Forelimb muscle (tissue), 1 donor: ENCODE measurements at places on chromosomes 1 and 21. TPM values are rescaled to one million over a fixed set of nuclear protein-coding genes. Genes with fewer than 3 reads are reported as not detected.

DNA sequence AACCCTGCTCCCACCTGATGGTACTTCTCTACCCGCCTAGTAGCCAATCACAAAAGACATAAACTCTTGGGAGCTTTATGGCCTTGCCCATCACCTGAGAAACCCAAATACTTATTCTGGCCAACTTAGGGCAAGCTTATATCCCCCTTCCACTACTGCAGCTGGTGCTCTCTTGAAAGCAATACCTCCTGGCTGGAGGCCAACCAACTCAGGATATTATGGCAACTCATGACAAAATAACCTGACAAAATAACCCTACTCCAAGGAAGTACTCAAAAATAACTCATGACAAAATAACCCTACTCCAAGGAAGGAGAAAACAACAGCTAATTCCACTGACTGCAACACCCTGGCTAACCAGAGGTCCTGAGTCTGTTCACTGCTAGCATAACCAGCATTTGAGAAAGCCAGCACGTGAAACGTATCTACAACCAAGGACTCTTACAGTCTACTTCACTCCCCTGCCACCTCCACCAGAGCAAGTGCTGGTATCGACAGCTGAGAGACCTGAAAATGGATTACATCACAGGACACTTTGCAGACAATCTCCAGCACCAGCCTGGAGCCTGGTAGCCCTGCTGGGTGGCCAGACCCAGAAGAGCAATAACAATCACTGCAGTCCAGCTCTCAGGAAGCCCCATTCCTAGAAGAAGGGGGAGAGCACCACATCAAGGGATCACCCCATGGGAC, 179.9 kb downstream of the COL24A1 start:
- DNase-seq = no peak

GRCh38 chr1:67339623-67340343, 32.1 kb downstream of the IL12RB2 start:
- no peak for DNase-seq

SPATC1L gene
- polyA plus RNA-seq = 8.7 TPM

GRCh38 chr21:17491716-17492414, 21.0 kb upstream of the CXADR start:
- no peak for DNase-seq

DNA sequence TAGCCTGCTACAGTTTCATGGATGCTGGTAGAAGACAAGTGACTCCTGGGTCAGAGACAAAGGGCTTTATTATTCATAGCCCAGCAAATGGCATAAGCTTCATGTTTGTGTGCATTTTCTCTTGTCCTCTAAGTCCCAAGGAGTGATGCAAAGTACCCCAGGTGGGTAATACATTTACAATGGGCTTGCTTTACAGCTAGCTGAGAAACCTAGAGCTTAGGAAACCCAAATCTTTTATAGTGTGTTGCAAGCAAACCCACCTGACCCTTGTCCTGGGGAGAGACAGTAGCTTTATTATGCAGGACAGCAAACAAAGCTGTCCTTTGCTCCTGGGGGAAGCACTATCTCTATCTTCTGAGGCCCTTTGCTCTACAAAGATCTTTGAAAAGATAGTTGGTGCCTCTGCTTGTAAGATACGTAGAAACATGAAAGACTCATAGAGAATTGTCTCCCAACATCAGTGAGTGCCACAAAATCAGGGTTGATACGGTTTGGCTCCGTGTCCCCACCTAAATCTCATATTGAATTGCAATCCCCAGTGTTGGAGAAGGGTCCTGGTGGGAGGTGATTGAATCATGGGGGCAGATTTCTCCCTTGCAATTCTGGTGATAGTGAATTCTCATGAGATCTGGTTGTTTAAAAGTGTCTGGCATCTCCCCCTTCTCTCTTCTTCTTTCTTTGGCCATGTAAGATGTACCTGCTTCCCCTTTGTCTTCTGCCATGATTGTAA, 315.8 kb upstream of the USP24 start:
- no peak for DNase-seq

DNA sequence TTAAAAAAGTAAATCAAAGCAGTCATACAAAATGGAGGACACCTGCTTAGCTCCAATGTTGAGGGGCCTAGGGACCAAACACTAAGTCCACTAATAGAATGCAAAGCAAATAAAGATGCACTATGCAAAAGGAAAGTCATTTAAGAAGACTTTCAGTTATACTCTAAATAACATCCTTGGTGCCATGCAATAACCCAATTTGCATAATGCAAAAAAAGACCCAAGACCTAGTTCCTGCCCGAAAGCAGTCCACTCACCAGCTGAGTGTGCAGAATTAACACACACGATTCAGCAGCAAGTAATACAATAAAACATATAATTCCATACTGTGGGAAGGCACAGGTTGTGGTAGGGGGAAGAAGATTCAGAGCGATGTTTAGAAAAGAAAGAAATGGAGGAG, 101.8 kb downstream of the TGFBR3 start:
- DNase-seq = no peak

GRCh38 chr1:212611000-212611948, 2.7 kb downstream of the ATF3 start:
- DNase-seq = no peak

GRCh38 chr1:220732621-220733020, 15.5 kb upstream of the MTARC2 start:
- no peak for DNase-seq

ATP1A2 gene
- 81.8 TPM for polyA plus RNA-seq

GRCh38 chr1:7223334-7224080, 438.3 kb downstream of the CAMTA1 start:
- DNase-seq = no peak

NPR1 gene
- 12.7 TPM for polyA plus RNA-seq

DNA sequence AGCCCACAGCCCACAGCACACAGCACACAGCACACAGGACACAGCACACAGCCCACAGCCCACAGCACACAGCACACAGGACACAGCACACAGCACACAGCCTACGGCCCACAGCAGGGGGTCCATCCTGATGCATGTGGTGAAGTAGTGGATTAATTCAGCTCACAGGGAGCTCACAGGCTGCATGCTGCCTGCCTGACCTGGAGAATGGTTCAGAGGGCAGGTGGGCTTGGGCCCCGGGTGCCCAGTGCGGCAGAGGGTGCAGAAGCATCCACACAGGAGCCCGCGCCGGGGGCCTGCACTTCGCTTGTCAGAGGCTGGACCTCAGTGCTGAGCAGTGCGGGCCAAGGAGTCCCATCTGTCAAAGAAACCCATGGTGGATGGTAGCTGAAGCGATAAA, 21.1 kb upstream of the AJAP1 start:
- DNase-seq = no peak

DNA sequence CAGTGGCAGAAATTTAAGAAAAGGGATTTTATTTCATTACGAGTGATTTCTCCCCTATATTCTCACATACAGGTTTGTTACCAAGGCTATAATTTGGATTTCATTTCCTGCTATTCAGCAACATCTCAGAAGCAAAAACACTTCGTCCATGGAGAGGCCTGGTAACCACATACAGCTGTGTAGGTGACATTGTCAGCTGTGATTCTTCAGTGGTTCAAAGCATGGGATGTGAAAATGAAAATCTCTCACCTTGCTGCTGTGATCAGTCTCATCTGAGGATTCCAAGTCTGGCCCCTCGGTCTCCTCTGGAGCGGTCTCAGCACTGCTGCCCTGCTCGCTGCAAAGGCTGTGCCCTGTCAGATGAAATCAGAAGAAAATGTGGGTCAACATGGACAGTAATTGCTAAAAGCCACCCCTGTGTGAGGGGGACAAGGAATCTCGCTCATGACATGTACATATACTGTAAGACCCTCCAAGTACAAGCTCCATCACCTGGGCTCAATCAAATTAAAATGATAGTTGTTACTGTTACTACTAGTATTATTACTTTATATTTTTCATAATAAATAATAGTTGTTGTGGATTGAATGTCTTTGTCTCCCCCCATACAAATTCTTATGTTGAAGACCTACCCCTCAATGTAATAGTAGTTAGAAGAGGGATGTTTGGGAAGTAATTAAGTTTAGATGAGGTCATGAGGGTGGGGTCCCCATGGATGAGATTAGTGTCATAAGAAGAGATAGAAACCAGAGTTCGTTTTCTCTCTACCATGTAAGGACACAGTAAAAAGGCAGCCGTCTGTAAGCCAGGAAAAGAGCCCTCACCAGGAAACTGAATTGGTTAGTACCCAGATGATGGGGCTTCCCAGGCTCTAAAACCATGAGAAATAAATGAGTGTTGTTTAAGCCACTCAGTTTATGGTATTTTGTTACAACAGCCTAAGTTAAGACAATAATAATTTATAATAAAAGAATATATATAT, 126.7 kb upstream of the KRTAP19-8 start:
- DNase-seq = no peak

GRCh38 chr1:188872376-188872775, 1605.3 kb downstream of the BRINP3 start:
- DNase-seq = no peak

GRCh38 chr1:234726359-234726943, 116.5 kb upstream of the IRF2BP2 start:
- DNase-seq = no peak

- no peak for DNase-seq
These were observed 73.4 kb upstream of the SYT6 start for GRCh38 chr1:114227059-114227458.

DNA sequence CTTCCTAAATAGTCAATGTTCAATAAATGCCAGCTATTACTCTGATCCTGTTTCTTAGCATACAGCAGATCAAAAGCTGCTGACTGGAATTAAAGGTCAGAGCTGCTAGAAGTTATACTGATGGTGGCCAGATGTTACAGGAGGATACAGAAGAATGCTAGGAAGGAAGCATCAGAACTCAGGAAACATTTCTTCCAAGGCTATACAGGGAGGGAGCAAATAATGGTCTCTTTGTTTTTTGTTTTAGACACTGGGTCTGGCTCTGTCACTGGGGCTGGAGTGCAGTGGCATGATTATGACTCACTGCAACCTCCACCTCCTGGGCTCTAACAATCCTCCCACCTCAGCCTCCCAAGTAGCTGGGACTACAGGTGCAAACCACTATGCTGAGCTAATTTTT, 175.5 kb downstream of the RGS7 start:
- no peak for DNase-seq

DNA sequence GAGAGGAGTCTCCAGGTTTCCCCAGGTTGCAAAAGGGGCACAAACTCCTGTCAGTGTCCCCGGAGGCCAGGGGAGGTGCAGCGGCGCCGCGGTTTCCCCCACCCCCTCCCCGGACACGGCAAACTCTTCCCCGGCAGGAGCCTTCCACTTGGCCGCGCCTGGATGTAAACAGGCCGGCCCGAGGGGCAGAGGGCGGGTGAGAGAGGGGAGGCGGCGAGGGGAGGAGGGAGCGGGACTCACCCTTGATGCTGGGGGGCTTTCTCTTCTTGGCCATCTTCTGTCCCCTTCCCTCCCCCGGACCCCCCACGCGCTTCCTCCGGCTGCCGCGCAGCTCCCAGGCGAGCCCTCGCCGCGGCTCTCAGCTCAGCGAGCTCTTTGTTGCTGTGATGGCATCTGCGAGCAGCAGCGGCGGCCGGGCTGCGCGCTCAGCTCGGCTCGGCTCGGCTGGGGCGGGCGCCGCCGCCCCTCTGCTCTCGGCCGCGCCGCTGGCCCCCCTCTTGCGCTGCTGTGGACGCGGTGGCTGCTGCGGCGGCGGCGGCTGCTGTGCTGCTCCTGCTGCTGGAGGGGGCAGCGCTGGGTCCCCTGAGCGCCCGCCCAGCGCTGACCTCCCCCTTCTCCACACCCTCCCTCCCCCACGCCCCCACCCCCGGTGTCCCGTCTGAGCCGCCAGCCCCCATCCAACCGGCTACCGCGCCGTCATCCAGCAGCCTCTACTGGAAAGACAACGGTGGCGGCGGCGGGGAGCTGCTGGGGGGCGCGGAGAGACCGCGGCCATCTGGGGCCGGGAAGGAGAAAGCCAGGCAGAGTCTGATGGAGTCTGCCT, 4.9 kb upstream of the SLC44A5 start:
- DNase-seq = peak; percentile 24

DNA sequence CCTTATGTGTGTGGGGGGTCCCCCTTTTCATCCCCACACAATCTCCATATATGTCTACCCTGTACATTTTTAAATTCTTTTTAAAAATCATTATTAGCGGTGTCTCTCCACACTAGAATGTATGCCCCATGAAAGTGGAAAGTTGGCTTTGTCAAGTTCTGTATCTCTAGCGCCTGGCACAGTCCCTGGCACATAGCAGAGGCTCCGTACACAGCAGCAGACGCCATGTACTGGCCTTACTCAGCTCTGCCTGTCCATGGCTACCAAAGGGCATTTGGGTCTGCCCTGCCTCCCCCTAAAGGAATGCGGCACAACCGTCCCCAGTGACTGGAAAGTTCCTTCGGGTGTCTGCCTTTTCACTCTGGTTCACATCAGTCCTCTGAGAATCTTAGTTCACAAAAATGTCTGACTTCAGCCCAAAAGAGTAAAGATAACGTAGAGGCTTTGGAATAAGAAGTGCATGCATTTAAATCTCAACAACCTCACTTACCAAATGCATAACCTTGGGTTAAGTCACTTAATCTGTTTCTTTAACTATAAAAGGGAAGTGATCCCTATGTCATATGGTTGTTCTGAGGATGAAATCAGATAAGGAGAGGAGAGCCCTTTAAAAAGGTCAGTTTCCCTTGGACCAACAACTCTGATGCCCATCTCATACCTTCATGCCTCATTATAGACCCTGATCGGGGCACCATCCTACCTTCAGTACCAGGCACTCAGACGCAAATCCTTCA, 61.1 kb downstream of the CD46 start:
- DNase-seq = no peak

- no peak for DNase-seq
These were observed 11.7 kb downstream of the ZC3H12A start for GRCh38 chr1:37485902-37486679.

URB1 gene
- polyA plus RNA-seq = 12.4 TPM

CNTN2 gene
- 0.39 TPM for polyA plus RNA-seq

DNA sequence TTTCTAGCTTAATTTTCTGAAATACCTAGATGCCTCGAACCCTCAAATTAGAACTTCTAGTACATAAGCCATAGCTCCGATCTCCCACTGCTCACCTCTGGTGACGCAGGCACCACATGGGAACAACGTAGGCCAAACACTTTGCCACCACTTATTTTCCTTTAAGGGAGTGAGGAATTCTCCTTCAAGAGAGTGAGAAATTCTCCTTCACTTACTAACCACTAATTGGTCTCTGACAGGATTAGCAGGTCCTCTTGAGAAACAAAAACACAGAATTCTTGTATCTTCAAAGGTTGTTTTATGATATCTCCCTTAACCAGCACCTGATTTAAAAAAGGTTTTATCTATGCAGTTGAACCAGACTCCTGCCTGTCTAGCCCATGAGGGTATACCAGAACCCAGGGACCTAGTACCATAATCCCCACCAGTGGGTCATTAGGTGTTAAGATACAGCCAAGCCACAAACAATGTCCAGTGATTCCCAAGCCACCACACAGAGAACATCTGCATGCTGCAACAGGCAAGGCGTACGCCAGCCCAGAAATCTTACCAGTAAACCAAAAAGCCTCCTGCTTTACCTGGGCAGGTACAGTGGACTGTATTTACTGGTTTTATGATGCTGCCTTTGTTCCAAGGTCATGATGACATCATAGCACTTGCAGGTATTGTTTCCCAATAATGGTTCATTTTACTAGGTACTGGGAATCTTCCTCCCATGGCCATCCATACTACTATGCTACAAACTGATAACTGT, 20.3 kb upstream of the CXADR start:
- DNase-seq = no peak

- no peak for DNase-seq
These were observed 29.4 kb upstream of the EIF4G3 start for GRCh38 chr1:21206117-21206516.

- DNase-seq = no peak
These were observed 10.5 kb downstream of the PADI3 start for GRCh38 chr1:17259233-17259873.

HMGCL gene
- polyA plus RNA-seq = 21.8 TPM
